ENCODE measurements at places on chromosomes 5 and 9. TPM values are rescaled to one million over a fixed set of nuclear protein-coding genes. Genes with fewer than 3 reads are reported as not detected.

LCN12 gene
- polyA plus RNA-seq, result 2.9 TPM

ZNF462 gene
- 15.8 TPM for polyA plus RNA-seq

CCDC192 gene
- polyA plus RNA-seq, result not detected

RNF183 gene
- not detected for polyA plus RNA-seq

GABRA1 gene
- 50.6 TPM for polyA plus RNA-seq

NR4A3 gene
- polyA plus RNA-seq, result 3.3 TPM

SAPCD2 gene
- polyA plus RNA-seq, result 0.22 TPM

LRRC19 gene
- not detected for polyA plus RNA-seq

PPWD1 gene
- 121 TPM for polyA plus RNA-seq

WWC1 gene
- polyA plus RNA-seq, result 0.97 TPM

ZNF618 gene
- polyA plus RNA-seq, result 7.1 TPM

GMCL2 gene
- polyA plus RNA-seq, result not detected

ECSCR gene
- not detected for polyA plus RNA-seq

TMEM252 gene
- not detected for polyA plus RNA-seq

GRM6 gene
- polyA plus RNA-seq, result not detected

OXCT1 gene
- polyA plus RNA-seq, result 90.5 TPM

BHMT gene
- polyA plus RNA-seq, result not detected

LHX6 gene
- polyA plus RNA-seq, result 0.14 TPM

OTP gene
- not detected for polyA plus RNA-seq

MEGF9 gene
- 32.8 TPM for polyA plus RNA-seq

CRB2 gene
- 0.70 TPM for polyA plus RNA-seq

PCDHAC1 gene
- 2.4 TPM for polyA plus RNA-seq

SKP1 gene
- 1,492 TPM for polyA plus RNA-seq

TMEM141 gene
- polyA plus RNA-seq, result 33.1 TPM
